ENCODE measurements at places on chromosomes 4 and X.

DNA sequence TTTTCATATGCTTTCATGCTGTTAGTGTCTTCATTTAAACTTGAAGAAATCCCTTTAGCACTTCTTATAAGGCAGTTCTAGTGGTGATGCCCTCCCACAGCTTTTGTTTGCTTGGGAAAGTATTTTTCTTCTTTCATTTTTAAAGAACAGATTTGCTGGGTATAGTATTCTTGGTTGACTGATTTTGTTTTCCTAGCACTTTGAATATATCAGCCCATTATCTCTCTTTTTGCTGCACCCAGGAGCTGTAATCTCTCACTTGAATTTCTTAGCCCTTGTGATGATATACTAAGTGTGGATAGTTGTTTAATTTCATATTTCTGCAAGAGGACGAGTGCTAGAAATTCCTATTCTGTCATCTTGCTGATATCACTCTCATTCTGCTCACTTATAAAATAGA is 283.7 kb downstream of the GPAT3 start:
- no peak for DNase-seq

GRCh38 chr4:88185906-88186305 is 27.5 kb upstream of the ABCG2 start:
- peak; percentile 45 for DNase-seq

DNA sequence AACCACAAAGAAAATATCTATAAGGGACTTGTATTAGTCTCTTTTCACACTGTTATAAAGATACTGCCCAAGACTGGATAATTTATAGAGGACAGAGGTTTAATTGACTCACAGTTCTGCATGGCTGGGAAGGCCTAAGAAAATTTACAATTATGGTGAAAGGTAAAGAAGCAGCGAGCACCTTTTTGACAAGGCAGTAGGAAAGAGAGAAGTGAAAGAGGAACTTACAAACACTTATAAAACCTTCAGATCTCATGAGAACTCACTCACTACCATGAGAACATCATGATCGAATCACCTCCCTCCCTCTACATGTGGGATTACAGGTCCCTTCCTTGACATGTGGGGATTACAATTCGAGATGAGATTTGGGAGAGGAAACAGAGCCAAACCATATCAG is 856.0 kb downstream of the TRAM1L1 start:
- DNase-seq, result no peak

GRCh38 chrX:44876086-44876485 is 3.1 kb downstream of the KDM6A start:
- DNase-seq, result no peak

DNA sequence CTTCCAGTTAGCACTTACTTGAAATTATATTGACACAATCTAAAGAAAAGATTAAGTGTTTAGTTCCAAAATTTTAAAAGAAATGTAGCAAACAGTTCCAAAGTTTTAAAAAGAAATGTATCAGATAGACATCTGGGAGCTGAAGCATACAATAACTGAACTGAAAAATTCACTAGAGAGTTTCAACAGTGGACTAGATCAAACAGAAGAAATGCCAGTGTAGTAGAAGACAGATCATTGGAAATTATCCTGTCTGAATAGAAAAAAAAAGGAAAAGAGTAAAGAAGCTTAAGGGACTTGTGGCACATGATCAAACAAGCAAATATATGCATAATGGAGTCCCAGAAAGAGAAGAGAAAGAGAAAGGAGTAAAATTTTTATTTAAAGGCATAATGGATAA is 261.4 kb downstream of the LAS1L start:
- DNase-seq, result no peak

DNA sequence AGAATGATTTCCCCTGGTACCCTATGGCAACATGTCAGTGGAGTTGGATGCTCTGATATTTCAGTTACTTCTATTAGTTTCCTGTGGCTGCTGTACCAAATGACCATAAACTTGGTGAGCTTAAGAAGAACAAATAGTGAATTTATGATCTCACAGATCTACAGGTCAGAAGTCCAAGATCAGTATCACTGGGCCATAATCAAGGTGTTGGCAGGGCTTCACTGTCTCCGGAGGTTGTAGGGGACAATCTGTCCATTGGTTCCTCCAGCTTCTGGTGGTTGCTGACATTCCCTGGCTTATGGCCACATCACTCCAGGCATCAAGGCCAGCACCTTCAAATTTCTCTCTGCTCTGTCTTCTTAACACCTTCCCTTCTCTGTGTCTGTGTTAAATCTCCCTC is 37.9 kb upstream of the ELOVL6 start:
- no peak for DNase-seq

GRCh38 chr4:98203332-98204235 is 57.6 kb upstream of the RAP1GDS1 start:
- DNase-seq, result no peak

GRCh38 chr4:188113156-188113555 is 3.8 kb upstream of the TRIML2 start:
- no peak for DNase-seq

GRCh38 chrX:19723427-19723826 is 164.0 kb downstream of the SH3KBP1 start:
- DNase-seq, result no peak

GRCh38 chr4:122516376-122516775 is 59.9 kb upstream of the IL2 start:
- DNase-seq, result no peak

- DNase-seq, result no peak
Observed at GRCh38 chr4:43560047-43560446, 667.5 kb downstream of the GRXCR1 start.

DNA sequence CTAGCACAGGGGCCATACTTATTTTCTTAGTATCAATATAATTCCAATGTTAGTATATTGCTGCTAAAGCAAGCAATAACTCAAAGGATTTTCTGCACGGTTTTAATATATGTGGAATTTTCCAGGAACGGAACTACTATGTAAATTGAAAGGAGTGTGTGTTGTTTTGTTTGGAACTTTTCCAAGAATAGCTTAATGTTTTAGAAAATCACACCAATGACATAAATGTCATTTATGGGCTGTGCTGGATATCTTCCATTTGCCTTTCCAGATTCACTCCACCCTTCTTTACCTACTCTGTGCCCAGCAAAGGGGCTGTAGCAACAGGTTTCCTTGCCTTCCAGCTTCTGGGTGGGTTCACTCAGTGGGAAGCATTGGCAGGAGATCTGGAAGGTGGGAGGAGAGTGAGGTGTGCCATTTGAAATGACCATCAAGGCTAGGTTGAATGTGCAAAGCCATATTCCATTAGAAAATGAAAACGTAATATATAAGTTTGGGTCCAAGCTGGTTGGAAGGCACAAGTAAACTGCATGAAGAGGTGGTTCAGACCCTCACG is 25.2 kb upstream of the ZFX start:
- no peak for DNase-seq

DNA sequence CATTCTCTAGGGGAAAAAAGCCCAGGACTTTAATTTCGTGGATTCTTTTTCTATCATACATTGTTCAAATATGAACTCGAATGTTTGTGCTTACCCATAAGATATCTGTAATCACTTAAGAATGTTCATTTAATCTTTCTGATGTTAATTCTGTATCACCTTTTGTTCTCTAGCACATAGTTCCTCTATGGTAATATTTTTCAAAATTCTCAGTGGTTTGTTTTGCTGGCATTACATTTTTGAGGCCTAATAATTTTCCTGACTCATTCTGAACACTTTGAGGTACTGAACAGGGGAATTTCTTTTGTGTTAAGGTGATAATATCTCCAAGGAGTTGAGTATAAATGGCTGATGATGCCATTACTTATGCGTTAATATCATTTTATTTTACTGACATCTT is 490.7 kb upstream of the PITX2 start:
- DNase-seq, result no peak

GRCh38 chr4:34183926-34184325 is 2060.4 kb downstream of the ARAP2 start:
- no peak for DNase-seq

DNA sequence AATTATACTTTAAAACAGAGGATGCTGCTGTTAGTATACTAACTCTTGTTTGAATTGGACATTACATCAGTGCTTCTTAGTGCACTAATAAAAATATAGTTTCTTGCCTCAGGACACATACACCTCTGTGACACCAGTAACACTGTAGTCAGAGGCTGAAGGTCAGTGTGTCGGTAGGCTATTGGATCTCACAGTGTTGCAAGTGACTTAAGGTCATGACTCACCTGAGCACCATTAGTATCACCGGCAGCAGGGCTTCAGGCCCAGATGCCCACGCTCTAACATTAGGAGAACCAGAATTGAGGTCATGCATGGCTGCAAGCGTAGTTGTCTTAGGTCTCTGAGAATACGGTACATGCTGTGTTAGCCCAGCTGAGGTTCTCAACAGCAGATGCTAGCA is 15.2 kb downstream of the ETDC start:
- DNase-seq, result no peak

DNA sequence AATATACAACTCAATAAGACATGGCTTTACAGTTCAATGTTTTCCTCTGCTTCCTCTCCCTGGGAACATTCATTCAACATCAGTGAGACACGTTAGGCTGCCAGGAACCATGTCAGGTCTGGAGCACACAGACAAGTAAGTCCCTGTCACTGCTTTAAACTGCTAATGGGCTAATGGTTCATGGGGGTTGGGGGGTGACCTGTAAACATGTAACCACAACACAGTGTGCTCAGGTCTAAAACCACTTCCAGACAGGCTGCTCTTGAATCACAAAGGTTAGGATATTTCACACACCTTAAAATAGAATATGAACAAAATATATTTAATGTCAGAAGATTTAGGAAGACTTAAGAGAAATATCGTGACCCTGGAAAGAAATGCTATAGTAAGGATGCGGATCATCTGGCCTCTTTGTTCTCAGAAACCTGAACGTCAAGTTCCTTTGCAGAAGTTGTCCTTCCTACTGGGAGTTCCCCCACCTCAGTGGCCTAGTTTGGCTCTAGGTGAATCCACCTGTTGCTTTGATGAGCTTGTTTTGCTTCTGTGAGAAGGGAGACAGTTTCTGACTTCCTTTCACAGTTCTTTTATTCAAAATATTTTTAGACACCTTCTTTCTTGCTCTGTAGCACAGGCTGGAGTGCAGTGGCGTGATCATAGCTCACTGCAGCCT is 359.9 kb downstream of the UNC5C start:
- no peak for DNase-seq

DNA sequence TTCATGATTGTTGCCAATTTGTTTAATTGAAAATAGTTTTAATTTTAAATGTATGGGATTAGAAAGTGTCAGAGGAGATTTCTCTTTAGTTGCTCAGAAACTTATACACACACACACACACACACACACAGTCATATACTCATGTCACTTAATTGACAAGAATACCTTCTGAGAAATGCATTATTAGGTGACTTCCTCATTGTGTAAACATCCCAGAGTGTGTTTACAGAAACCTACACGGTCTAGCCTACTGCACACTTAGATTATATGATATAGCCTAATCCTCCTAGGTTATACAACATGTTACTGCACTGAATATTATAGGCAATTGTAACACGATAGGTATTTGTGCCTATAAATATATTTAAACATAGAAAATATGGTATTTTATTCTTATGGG is 1327.4 kb downstream of the FSTL5 start:
- DNase-seq, result no peak

GRCh38 chrX:57528670-57529255 is 63.0 kb upstream of the ZXDB start:
- no peak for DNase-seq

- DNase-seq, result no peak
Observed at GRCh38 chr4:41734371-41734770, 14.2 kb downstream of the PHOX2B start.

GRCh38 chr4:2823301-2823670 is 20.4 kb upstream of the ADD1 start:
- no peak for DNase-seq

GRCh38 chr4:5753766-5754528 is 42.9 kb downstream of the EVC start:
- DNase-seq, result peak; percentile 55

DNA sequence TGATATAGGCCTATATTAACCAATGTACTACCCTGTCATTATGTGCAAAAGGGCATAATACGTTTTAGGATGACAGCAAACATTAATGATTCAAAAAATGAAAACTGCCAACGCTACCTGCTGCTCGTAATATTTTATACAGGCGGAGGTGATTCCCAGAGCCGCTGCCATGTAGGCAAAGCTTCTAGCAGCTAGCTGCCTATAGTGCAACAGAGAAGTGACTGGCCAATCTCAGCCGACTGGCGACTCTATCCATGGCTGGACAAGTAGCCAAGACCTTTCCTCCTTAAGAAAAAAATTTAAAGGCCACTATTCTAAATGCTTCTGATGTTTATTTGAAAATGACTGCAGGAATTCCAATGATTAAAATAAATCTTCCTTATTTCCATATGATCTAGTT is 1.9 kb downstream of the PPARGC1A start:
- DNase-seq, result no peak

- no peak for DNase-seq
Observed at GRCh38 chrX:71365356-71365874, 742 bp upstream of the TAF1 start.

- DNase-seq, result peak; percentile 56
Observed at GRCh38 chrX:12441381-12442128, 303.3 kb downstream of the FRMPD4 start.

- no peak for DNase-seq
Observed at GRCh38 chr4:136831553-136831952, 700.7 kb downstream of the PCDH18 start.

- no peak for DNase-seq
Observed at GRCh38 chr4:42345962-42346544, 51.2 kb upstream of the SHISA3 start.

DNA sequence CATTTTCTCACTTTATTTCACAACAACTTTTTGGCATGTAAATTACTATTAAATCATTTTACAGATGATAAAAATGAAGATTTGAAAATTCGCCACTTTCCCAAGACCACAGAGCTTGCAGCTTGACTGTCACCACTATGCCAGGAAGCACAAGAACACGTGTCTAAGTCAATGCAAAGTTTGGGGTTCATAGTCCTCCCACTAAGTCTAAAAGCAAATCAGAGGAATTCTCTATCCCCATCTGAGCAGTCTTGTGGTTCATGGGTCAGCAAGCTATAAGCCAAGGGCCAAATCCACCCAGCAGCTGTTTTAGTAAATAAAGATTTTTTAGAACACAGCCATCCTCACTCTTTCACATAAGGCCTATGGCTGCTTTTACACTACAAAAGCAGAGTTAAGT is 833.3 kb upstream of the INTU start:
- no peak for DNase-seq

GRCh38 chrX:103404231-103405008 is 28.1 kb downstream of the BEX3 start:
- DNase-seq, result peak; percentile 33

DNA sequence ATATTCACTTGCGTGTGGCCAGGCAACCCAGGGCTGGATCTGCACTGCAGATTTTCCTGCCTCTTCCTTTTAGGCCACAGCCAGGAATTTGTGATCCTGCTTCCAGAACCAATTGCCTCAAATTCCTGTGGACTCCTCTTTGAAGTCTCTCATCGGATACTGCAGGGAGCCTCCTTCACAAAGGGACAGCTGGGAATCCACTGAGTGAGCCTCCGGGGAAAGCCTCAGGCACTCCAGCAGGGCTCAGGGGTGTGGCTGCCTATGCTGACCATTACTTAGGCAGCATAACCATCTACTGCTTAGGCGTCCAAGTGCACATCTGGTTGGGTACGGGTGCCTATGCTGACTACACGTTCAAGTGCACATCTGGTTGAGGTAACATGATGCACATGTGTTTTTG is 321.5 kb downstream of the NLGN4X start:
- no peak for DNase-seq

- DNase-seq, result no peak
Observed at GRCh38 chrX:68648960-68649359, 1.5 kb downstream of the STARD8 start.

- peak; percentile 91 for DNase-seq
Observed at GRCh38 chrX:67780694-67781109, 236.9 kb downstream of the AR start.

- no peak for DNase-seq
Observed at GRCh38 chrX:57607295-57608187, 15.7 kb downstream of the ZXDB start.

Measured in AG04449 (cell line).